SK-N-DZ (cell line): ENCODE measurements at places on chromosomes 16 and 17.

DNA sequence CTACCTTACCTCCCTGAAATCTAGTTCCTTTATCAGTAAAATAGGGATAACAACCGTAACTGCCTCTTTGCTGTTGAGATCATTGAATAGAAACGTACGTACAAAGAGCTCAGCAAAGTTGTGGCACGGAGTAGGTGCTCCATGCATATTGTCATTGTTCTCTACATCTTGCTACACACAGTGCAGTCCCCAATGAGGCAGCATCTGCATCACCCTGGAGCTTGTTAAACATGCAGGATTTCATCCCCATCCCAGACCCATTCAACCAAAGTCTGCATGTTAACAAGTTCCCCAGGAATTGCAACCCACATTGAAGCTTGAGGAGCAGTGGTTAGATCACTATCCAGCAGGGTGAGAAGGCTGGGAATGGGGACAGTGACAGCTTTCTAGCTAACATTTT, 33.7 kb upstream of the CCL2 start:
- no peak for DNase-seq

DNA sequence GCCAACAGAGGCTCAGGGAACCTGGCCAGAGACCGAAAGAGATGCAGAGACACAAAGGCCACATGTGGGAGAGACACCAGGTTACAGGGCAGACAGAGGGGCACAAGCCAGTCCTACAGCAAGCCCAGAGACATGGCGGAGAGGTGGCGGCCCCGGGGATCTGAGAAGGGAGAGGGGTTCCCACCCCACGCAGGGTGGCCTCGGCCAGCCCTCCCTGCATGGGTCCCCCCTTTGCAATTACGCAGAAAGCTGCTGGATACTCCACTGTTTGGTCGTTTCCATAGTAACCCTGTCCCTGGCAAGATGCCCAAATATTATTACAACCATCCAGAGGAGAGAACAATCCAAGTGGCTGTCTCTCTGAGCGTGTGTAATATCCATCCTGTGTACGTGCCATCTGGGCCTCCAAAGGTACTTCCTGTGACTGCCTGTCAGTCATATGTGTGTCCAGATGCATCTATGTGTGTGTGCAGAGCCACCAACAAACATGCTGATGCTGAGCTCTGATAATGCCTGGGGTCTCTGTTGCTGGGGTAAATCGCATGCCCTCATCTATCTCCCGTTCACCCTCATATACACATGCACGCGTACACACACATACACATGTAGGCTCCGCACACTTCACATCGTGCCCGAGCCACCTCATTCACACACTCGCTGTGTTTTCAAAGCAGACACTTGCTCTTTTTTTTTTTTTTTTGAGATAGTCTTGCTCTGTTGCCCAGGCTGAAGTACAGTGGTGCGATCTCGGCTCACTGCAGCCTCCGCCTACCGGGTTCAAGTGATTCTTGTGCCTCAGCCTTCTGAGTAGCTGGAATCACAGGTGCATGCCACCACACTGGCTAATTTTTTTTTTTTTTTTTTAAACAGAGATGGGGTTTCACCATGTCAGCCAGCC, 5.5 kb downstream of the PCGF2 start:
- DNase-seq = peak; percentile 64

GRCh38 chr17:70159980-70160379, 9.4 kb upstream of the KCNJ2 start:
- no peak for DNase-seq

DNA sequence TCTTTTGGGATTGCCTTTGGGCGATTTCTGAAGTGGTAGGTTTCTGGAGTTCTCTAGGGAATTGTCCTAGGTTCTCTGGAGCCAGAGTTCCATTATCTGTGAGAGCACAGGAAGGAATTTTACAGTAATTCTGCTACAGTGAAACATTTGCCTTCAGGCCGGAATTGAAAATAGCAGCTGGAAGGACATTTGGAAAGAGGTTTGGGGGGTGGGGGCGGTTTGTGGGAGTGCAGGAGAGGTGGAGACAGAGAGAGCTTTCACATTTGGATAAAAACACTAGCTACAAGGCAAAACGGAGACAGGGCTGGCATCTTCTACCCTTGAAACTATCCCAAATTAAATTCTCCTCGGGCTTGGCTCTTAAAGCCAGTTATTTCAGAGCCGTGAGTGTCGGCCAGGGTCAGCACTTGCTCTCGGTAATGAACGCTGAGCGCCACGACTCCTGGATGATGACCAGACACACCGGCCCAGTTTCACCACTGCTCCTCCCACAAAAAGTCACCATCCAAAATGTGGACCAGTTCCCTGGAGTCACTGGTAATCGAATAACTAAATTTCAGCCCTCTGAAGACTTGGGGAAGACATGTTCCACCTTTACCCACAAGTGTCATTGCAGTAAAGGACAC, 67.7 kb upstream of the TANC2 start:
- no peak for DNase-seq
